Stimulated activated CD8-positive, alpha-beta memory T cell treated with anti-CD3 and anti-CD28 coated beads, Interleukin-4, amount 100 ng/mL, for 1 hour (primary cell): ENCODE measurements at places on chromosomes 5 and 9.

DNA sequence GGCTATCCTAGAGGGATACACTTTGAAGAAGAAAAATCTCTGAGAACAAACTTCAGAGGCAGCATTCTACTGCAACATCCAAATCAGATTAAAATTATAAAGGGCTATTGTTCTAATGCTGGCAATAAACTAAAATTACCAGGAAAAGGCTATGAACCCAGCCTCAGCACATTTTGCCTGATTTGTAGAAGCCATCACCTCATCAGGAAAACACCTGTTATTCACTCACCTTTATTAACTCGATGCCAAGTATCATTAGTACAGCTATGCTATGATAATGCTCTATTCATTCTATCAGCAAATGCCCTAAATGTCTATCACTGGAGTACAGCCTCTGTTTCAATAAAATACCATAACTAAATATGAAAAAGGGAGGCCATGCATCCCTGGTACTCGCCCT lies 510.2 kb downstream of the RASEF start:
- no peak for DNase-seq

- no peak for DNase-seq
Measured at GRCh38 chr9:93697352-93698139, 121.2 kb downstream of the PHF2 start.

GRCh38 chr5:132095424-132095972 lies 21.9 kb downstream of the CSF2 start:
- DNase-seq = no peak

DNA sequence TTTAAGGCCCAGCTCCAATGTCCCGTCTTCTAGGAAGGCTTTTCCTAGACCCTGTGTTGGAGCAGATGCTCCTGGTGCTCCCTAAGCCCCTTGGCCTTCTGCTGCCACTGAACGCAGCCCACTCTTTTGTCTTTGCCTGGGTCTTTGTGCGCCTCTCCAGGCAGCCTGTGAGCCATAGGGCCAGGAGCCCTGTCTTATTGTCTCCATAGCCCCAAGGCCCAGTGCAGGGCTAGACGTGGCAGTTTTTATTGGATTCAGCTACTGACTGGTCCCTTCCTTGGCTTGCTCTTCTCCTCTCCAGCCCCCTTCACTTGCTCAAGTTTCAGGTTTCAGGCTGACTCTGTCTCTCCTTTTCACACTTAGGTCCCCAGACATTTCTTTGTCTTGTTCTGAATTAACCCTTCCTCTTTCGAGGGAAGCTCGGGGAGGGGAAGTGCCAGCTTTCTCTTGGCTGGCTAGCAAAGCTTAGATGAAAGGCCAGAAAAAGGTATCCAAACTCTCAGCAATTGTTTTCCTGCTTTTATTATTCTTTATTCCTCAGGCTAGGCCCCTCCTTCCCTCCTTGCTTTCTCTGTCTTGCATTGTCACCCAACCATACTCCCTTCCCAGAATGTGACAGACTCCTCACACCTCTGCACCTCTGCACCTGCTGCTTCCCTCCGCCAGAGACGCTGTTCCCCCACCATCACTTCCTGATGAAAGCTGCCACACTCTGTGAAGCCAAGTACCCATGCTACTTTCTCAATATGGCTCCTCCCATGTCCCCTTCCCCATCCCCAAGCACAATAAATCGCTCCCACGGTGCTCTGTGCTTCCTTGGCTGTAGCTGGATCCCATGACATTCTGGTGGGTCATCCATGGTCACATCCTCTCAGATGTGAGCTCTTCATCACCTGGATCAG lies 101.6 kb upstream of the CPEB4 start:
- DNase-seq = no peak

GRCh38 chr5:1343931-1344901 lies 683 bp downstream of the CLPTM1L start:
- no peak for DNase-seq

DNA sequence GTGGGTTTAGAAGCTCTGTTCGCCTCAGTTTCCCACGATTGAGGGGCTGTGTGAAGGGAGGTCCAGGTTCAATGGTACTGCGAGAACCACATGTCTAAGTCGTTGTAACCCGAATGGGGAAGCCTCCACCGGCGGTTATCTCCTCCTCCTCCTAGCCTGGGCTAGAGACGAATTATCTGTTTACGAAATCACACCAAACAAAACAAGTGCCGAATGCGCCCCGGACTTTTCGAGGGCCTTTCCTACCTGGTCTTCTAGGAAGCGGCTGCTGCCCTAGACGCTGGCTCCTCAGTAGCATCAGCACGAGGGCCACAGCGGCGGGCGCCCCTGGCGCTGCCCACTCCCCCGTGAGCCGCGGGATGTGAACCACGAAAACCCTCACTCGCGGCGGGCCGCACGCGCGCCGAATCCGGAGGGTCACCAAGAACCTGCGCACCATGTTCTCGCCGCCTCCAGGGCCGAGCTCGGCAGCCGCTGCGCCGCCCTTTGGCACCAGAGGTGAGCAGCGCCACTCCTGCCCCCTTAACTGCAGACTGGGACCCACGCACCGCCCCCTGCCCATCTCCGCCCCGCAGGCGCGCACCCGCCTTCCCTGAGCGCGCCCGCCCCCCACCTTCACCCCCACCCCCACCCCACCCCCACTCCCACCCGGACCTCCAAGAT lies at the start of gene CDKN2A:
Gene CDKN2A (minus strand): TSS at position 500 of the 663 bp plus-strand sequence.
- no peak for DNase-seq

DNA sequence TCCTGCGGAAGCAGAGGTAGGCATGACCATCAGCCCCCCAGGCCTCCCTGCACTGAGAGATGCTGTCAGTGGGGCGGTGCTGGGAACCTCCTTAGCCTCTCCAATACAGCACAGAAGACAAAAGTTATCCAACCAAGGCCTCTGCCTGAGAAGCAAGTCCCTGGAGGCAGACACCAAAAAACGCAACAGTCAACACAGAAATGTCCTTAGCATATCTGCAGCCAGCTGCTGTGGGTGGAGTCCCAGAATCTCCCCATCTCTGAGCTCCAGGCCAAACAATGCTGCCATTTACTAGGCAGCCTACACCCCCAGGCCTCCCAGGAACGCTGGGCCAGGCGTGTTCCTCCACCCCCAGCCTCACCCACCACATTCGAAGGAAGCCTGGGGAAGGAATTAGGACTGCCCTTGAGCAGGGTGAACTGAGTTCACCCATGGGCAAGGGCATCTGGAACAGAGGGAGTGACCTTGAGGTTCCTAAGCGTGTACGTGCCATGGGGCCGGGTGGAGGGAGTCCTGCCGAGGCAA lies 43.7 kb downstream of the STK10 start:
- no peak for DNase-seq

DNA sequence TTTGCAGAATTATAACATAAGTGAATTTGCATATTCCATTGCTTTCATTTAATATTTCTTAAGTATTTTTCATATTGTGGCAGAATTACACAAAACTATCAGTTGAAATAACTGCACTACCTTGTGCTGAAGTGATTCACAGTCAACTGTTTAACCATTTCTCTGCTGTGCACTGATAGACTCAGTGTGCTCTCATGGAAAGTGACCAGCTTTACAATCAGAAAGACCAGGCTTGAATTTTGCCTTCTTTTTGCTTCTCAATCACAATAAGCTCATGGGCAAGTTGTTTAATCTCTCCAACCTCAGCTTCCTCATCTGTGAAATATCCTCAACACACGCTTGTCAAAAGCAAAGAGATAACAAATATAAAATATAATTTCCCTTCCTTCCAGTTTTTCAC lies 18.3 kb downstream of the CDK5RAP2 start:
- no peak for DNase-seq

DNA sequence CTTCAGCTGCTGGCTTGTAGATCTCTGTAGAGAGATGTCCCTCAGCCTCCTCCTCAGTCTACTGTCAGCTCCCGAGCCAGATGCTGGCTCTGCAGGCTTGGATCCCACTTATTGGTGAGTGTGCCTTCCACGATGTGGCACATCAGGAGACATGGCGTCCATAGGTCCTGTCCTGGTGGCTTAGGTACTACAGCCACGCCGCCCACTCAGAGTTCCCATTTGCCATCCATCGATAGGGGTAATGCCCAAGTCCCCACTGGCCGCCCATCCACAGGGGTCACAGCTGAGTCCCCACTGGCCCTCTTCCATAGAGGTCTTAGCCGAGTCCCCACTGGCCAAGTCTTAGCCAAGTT lies 17.3 kb downstream of the EXOC3 start:
- DNase-seq = no peak

- no peak for DNase-seq
Measured at GRCh38 chr9:105887679-105888078, 193.3 kb downstream of the TMEM38B start.

DNA sequence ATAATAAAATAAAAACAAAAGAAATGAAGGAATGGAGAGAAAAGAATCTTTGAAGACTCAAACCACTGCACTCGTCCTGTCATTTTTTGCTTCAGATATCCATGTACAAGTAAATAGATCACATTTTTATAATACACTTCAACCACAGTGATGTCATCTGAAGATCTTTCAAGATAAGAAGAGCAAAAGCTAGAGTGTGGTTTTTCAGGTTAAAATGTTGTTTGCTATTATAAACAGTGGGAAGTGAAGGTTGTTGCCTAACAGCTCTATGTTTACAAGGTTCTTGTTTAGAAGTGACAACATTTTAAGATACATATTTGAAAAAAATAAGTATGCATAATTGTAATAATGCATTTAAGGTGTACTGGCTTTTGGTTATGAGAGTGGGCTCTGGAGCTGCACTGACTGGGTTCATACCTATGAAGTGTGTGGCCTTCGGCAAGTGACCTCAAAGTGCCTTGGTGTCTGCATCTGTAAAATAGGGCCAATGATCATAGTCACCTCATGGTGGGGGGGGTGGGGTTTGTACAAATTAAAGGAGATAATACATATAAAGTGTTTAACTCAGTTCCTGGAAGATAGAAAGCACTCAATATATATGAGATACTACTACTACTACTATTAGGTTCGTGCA lies 45.5 kb upstream of the IL7R start:
- no peak for DNase-seq

GRCh38 chr9:109252291-109252690 lies 68.6 kb downstream of the EPB41L4B start:
- no peak for DNase-seq

DNA sequence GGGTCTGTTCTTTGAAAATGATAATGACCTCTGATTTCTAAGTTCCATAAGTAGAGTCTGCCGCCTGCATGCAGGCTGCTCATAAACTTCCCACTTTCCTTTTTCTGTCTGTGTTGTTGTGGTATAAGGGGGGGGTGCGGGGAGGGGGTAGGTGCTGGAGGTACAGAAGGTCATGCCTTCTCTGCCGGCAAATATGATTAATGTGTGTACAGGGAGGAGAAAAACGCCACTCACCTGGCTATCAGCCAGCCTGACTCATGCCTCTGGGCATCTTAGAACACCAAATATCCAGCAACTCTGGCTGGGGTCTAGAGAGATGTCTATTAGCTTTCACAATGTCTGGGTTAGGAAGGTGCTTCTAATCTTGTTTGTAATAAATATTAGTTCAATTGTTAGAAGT lies 128.3 kb downstream of the EFNA5 start:
- no peak for DNase-seq

DNA sequence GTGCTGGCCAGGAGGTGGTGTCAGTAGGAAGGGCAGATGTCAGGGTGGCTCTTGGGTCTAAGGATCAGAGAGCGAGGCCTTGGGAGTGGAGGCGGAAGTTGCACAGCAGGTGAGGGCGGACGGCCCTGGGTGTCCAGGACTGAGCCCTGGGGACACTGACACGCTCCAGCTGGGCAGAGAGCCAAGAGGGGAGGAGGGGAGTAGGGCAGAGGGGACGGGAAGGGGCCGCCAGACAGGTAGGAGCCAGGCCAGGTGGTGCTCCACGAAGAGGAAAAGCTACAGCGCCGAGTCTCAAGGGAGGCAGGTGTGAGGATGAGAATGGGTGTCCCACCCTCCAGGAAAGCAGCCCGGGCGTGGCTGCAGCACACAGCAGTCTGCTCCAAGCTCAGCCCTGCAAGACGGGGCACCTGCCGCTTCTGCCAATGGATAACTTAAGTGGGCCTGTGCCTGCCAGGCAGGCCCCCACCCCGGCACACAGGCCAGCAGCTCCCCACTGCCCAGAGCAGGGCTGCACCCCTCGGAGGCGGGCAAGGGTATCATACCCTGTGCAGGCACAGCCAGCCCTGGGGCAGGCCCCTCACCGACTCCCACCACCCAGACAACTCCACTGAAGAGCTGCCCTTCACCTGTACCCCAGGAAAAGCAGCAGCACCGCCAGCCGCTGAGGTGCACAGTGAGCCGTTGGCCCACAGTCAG lies 4.9 kb downstream of the TPRN start:
- no peak for DNase-seq

- no peak for DNase-seq
Measured at GRCh38 chr5:54924487-54924886, 60.9 kb downstream of the ESM1 start.

GRCh38 chr5:61951295-61951694 lies 354.7 kb upstream of the KIF2A start:
- no peak for DNase-seq

- no peak for DNase-seq
Measured at GRCh38 chr5:176878463-176878862, 20.7 kb downstream of the HK3 start.

DNA sequence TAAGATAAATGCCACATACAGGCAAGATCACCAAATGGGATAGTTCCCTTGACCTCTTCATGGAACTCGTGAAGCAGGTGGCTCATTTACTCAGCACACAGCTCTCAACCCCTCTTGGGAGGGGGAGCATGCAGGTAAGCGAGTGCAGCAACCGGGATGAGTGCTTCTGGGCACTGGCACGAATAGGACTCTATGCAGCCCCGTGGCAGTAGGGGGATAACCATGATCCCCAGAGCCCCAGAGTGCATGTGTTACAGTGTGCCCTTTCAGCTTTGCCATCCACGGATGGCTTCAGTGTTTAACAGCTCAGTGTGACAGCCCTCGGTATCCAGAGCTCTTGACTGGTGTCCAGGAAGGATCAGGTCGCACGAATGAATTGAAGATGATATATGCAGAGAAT lies 1187.1 kb downstream of the CDH9 start:
- DNase-seq = no peak

- DNase-seq = no peak
Measured at GRCh38 chr5:131194725-131195124, 24.0 kb downstream of the LYRM7 start.

DNA sequence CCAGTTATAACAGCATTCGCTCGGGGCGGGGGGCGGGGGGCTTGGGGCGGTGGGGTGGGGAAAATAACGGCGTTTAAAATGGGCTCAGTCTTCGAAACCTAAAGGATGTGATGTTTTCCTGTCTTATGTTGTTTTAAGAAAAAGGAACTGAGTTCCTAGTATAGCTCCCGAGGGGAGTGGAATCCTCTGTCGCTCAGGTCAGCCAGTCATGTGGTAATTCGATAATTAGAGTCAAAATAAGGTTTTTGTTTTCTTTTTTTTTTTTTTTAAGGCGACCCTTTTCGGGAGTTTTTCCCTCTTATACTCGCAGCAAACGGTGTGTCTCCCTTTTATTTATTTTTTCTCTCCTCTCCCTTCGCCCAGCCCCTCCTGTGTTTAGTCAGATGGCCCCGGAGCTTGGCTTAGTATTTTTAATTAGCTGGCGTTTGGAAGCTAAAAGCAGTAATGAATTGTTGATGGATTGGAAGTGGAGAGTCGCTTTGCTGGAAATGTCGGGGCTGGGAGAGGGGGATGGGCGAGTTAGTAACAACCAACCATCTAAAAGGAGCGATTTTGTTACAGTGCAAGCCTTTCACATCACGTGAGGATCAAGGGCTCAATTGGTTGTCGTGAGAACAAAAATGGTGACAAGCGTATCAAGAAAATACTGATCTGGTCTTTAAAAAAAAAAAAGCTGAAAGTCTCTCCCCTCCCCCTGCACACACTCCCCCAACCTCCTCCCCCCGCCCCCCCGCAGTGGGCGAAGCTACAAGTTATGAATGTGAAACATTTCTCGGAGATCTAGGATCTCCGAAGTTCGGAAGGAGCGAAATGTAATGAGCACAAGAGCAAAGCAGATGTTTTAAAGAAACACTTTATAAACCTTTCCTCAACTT lies 714 bp upstream of the ZNF608 start:
- DNase-seq = no peak

GRCh38 chr9:122367065-122367464 lies 3.8 kb upstream of the PTGS1 start:
- DNase-seq = no peak
